ENCODE measurements at places on chromosomes 12 and 14.

DNA sequence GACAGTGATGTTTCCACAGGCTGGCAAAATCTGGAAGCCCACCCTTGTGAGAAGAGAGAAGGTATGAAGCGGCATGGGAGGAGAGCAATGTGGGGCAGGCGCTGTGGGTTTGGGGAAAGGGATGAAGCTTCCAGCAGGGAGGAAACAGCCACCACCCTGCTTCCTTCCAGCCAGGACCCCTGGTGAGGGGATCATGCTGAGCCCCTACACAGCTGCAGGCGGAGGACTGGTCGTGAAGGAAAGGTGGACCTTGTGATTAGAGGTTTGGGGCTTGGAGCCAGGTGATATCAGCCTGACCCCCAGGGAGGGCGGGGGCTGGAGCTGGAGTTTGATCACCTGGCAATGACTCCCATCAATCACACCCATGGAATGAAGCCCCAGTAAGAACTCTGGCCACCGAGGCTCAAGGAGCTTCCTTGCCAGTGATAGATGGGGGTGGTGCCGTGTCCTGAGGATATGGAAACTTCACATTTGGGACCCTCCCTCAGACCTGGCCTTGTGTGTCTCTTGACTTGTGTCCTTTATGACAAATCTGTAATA, 48.6 kb downstream of the RIMBP2 start:
- no peak for DNase-seq

- DNase-seq: no peak
These were observed 38.3 kb downstream of the TESC start for GRCh38 chr12:117060929-117061305.

DNA sequence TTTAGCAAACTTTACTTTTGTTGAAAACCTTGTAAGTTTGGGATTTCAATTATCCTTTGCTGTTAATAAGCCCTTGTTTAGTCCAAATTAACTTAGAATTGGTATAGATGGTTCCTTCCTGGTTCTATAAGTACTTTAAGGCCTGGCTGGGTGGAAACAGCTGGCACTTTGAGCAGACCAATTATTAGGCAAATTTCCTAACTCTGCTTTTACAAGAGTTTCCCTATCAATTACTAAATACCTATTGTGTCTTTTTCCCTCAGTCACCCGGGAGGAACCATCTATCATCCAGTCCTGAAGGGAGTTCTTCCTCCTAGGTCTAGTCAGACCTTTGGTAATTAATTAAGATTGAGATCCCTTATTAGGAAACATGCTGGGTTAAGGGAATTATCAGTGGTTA, 138.0 kb downstream of the SLC38A6 start:
- no peak for DNase-seq

DNA sequence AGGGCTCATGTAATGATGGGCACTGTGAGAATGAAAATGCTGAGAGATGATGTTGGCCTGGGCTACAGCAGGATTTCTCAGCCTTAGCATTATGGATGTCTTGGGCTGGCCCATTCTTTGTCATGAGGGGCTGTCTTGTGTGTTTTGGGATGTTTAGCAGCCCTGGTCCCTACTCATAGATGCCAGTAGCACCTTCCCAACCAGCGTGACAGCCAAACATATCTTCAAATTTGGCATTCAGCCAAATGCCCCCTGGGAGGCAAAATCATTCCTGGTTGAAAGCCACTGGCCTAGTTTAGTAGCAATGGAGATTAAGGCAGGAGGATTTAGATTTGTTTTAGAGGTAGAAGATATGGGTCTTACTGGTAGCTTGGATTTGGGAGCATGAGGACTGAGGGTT, 26.6 kb downstream of the UBE3B start:
- no peak for DNase-seq

DNA sequence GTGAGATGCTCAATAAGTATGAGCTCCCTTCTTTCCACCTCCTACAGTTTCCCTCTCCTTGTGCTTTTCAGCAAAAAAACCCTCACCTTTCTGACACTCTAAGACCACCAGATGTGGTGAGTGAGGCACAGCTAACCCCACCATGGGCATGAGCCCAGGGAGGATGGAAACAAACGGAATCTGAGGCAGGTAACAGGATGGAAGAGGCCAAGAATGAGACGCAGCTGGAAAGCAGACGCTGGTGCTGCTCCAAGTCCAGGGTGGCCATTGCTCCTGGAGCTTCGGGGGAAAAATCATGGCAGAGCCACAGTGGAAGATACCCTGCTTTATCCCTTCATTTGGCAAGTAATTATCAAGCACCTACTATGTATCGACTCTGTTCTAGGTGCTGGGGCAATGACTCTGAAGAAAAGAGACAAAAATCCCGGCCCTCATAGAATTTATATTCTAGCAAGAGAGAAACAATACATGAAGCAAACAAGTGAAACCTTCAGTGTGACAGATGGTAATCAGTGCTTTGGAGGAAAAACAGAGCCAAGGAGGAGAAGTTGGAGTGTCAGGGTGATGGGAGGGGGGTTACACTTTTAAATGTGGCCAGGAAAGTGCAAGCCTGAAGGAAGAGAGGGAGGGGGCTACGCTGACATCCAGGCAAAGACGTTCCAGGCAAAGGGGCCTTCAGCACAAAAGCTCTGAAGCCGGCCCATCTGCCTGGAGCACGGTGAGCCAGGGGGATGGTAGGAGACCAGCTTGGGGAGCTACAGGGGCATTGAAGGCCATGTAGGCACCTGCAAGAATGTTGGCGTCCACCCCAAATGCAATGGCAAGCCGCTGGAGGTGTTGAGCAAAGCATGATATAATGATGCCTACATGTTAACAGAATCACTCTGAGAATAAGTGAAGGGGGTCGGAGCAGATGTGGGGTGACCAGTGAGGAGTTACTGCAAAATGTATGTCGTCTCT, 154.2 kb downstream of the DPF3 start:
- no peak for DNase-seq

DNA sequence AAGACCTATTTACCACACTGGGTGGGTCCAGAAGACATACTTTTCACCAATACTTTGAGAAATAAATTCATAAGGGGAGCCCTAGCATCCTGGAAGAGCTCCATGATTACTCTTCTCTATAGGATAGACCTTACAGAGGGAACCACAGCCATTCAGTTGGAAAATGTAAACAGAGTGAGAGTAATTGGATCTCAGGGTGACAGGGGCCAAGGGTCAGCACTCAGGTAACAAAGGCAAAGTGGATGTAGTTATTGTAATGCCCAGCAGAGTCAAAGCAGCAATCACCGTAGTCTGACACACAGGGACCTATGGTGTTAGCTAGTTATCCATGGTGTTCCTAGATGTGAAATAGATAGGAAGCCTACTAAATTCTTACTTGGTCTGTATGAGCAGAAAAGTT, 10.8 kb upstream of the GTF2A1 start:
- no peak for DNase-seq

DNA sequence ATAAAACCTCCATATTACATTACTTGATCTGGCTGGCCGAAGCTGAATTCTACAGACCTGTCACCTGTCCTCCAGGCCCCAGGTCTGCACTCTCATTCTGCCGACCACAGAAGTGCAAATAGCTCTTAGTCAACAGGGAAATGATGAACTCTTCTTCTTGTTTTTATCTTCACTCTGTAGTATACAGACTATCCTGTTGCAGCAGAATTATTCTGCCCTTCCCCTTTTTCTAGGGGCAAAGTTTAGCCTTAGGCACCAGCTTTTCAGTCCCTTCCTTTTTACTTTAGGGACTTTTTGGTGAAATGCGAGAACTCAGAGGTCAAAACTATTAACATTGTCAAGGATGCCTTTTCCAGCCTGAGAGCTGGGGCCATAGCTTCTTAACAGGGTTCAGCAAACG, 229.6 kb upstream of the EGLN3 start:
- DNase-seq: no peak

Data from stimulated activated CD8-positive, alpha-beta memory T cell treated with anti-CD3 and anti-CD28 coated beads, Interleukin-7, amount 100 ng/mL, for 4 hours (primary cell).